ENCODE measurements at places on chromosomes 2 and 18.

DNA sequence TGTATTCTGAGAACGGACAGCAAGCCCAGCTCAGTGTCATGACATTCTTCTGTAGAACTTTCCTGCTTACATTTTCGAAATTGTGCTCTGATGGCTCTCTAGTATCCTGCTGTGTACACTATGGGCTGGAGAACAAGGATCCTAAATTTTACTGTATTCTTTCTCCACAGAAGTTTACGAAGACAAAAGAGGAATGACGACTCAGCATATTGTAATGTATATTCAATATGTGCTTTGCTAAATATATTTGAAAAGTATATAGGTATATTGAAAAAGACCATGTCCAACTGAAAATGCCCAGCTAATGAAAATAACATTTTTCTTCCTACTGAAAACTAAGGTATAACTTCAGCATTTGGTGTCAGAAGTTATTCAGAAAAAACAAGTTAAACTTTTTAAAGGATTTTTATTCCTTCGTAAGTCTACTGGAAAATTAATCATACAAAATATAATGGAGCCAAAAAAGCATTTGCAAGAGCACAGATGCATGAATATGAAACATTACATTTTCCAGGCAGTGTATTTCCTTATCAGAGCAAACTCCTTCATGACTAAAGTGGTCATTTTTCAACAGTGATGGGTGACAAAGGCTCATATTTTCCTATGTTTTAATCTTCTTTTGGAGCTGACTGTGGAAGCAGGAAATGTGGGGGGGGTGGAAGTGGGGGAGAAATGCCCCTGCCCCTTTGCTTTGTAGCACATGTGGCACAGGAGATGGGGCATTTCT lies 143.8 kb upstream of the THUMPD2 start:
- no peak for DNase-seq

DNA sequence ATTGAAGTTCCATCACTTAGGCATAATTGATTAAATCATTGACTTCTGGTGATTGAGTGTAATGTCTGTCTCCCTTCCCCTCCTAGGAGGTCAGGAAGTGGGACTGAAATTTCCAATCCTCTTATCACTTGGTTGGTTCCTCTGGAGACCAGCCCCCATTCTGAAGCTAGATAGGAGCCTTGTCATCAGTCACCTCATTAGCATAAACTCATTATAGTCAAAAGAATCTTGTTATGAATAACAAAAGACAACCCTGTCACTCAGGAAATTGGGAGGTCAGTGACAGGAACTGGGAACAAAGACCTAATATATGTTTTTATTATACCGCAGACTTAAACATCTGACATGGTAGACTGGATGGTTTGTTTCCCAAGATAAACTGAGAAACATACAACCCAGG lies 60.7 kb upstream of the GAREM2 start:
- DNase-seq, result no peak

DNA sequence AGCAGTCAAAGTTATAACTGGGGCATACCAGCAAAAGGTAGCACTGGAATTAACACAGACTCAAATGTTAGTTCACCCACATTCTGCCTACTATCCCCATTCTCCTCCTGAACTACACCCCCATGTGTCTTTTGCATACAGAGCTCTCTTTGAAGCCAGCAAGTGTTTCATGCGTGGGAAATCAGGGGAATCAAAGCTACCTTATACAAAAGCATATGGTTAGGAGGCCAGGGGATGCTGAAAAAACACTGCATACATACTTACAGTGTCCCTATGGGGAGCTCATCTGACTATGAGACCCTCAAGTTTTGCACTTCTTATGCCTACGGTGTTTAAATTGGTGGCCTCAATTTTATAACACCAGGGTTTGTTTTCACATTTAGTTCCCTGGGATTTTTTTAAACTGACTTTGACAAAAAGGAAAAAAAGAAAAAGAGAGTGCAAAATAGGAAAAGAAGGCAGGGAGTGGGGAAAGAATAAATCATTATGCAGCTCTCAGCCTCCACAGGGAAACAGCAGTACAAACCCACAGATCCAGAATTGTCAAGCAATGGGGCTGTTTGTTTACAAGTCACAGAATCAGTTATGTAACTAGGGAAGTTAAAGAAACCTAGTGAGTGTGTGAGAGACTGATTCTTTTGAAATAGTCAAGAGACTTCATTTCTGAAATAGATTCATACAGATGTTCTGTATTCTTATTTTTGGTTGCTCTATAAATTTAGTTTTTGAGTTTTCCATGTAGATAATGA lies 20.1 kb upstream of the PPP3R1 start:
- no peak for DNase-seq

DNA sequence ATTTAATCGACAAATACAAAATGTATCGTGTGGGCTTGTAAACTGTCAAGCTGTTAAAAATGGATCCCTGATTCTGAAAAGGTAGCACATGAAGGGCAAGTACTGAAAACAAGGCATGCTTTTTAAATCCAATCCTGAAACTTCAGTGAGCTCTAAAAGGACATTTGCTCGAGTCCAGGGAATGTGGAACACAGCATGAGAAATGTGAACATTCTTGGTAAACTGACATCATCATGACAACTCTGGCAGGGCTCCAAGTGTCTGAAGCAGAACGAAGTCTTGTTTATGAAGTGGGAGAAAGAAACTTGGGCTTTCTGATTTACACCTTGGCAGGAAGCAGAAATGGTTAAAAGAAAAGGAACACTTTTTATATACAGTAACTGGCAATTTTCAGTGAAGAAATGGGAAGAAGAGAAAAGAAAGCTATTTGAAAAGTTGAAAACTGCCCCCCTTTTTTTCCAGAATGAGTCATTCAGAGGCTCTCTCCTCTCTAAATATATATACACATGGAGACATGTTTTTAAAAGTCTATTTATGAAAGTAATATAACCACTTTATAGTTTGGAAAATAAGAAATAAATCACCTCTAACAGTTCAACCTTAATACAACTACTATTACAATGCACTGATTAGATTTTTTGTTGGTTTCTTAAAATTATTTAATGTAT lies 120.8 kb downstream of the GAREM1 start:
- no peak for DNase-seq

DNA sequence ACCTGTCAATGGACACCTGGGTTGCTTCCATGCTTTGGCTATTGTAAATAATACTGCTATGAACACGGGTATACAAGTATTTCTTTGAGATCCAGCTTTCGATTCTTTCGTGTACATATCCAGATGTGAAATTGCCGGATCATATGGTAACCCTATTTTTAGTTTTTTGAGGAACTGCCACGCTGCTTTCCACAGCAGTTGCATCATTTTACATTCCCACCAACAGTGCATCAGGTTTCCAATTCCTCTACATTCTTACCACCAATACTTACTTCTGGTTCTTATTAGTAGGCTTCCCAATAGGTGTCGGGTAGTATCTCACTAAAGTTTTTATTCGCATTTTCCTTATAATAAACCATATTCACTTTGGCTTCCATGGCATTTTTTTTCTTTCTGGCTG lies 69.6 kb downstream of the PID1 start:
- no peak for DNase-seq

DNA sequence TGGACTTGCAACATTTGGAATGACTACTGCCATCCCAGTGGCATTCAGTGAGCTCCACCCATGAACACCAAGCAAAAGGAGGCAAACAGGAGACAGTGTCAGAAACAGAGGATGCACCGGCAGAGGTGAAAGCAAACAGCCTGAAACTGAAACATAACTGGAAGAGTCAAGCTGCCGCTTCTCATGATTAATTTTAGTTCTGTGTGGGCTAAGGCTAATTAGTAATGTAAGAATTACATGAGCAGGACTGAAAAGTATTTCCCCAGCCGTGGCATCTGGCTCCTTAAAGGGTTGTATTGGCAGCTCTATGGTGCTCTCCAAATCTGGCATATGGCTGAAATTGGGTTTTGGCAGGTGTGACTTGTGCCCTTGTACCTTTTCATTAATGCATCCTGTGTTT lies 1108.1 kb downstream of the TSN start:
- no peak for DNase-seq

GRCh38 chr2:197559681-197560080 lies 43.8 kb downstream of the MOB4 start:
- DNase-seq, result no peak

DNA sequence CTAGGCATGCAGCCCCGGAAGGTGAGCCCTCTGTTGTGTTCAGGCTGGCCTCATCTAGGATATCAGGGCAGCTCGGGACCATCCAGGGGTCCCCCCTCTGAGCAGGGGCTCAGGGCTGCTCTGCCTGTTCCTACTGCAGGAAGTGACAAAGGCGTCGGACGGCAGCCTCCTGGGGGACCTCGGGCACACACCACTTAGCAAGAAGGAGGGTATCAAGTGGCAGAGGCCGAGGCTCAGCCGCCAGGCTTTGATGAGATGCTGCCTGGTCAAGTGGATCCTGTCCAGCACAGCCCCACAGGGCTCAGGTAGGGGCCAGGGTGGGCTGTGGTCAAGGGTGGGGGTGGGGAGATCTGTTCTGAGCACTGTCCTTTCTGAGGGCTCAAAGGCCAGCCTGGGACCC lies 13.1 kb downstream of the KCNIP3 start:
- no peak for DNase-seq

DNA sequence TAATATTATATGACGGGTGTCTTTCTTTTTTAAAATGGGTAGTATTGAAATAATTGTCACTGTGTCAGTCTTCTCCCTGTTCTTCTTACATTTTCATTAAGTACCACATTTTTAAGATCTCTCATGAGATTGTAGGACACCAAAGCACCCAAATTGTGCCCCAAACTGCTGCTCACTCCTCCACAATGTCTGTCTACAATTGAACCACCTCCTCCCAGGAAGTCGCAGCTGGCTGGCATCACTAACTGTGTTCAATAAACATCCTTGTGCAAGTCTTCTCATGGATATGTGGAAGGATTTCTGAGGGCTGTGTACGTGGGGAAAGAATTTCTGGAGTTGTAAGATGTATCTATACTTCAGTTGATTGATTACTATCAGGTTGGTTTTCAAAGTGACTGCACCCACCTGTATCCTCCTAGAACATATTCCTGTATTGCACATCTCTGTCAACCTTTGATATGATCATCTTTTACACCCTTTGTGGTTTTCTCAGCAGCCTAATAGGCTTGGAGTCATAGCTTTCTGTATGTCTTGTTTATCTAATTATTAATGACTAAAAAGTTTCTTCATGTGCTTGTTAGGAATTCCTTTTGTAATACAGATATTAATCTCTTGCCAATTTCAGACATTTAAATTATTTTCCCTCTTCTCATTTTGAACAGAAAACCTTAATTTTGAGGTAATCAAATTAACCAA lies 774.9 kb downstream of the RNF144A start:
- DNase-seq, result no peak

GRCh38 chr2:31922542-31923408 lies 88.0 kb downstream of the MEMO1 start:
- DNase-seq, result no peak

- DNase-seq, result no peak
Measured at GRCh38 chr2:117536139-117536538, 278.4 kb upstream of the DDX18 start.

GRCh38 chr18:61394983-61395382 lies 61.8 kb downstream of the CDH20 start:
- no peak for DNase-seq

DNA sequence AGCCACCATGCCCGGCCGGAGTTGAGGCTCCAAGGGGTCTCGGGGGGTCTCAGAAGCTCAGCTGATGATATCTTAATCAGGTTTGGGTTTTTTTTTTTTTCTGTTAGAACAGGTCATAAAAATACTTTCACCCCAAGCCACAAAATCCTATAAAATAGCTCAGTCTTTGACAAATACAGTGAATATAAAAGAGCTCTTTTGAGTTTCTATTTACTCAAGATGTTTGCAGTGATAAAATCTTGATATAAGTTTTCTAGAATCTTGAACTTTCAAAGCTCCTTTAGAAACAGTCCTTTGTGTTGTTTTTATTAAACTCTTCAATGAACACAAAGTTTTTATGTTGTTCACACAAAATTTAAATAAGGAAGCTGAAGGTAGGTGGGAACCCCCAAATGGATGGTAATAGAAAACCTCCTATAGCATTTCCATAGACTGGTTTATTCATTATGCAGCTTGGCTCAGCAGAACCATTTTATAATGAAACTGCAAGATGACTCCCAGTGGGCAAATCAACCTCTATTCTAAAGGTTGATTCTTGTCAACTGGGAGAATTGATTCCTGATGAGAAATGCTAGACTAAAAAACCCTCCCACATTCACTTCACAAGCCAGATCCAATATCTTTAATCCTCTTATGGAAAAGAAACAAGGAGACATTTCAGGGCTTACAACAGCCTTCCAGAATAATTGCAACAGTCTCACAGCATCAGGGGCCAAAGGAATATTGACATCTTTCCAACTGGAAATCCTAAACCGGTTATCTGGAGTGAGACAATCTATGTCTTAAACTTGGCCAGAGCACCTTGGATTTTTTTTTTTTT lies 13.6 kb upstream of the NARS1 start:
- no peak for DNase-seq

DNA sequence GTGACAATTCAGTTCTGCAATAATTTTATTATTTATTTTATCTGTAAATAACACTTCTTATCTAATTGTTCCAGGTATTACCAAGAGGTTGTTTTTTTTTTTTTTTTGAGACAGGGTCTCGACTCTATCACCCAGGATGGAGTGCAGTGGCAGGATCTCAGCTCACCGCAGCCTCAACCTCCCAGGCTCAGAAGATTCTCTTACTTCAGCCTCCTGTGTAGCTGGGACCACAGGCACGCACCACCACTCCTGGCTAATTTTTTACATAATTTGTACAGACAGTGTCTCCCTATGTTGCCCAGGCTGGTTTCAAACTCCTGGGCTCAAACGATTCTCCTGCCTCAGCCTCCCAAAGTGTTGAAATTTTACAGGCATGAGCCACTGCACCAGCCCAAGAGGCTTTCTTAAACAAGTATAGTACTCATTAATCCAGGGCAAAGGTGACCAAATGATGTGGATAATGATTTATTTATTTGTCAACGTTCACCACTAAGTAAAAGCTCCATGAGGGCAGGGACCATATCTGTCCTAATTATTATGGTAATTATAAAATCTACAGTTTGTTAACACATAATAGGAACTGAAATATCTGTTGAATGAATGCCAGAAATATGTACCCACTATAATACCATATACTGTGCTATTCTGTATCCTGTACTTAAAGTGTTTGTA lies 12.0 kb downstream of the STK17B start:
- no peak for DNase-seq

DNA sequence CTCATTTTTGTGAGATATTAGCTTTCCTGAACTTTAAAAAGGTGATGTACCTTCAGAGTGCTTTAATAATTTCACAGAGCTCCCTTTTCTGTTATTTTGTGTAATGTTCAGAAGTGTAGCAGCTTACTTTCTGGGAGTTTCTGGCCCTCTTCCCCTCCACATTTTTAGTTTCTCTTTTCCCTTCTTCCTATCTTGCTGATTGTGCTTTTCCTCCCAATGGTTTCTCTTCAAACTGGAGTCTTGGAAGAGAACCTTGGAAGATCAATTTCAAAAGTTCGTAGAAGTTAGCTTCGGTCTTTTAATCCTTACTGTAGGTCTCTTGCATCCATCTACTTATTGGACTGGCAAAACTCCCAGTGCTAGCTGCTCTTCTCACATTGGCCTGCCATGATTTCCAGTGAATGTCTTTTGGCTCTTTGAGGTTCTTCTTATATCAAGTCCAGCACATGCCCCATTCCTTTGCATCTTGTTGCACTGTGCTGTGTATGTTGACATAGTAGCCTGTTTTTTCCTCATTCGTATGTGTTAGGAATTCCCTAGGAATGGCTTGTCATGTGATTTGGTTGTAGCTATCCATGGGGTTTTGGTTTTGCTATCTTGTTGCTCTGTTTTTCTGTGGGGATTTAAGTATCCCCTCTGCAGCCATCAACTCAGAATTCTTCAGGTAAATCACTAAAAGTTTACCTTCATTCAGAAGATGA lies 7.8 kb downstream of the CCNT2 start:
- DNase-seq, result no peak

GRCh38 chr2:67399831-67400489 lies 2.8 kb downstream of the ETAA1 start:
- DNase-seq, result no peak

- DNase-seq, result peak; percentile 42
Measured at GRCh38 chr18:24488824-24489493, 28.5 kb downstream of the HRH4 start.

All from naive thymus-derived CD8-positive, alpha-beta T cell (primary cell).